ENCODE measurements at places on chromosomes 16 and 17.
A peak's percentile ranks its signal among the peaks of the same experiment; 100 is the strongest.

- no peak for DNase-seq
Observed at GRCh38 chr16:31229501-31229900, 12.6 kb upstream of the PYDC1 start.

- DNase-seq: peak; percentile 99
Observed at GRCh38 chr16:381789-382717, at the start of gene PGAP6. Gene PGAP6, minus strand, starts transcription at chr16:381978. Its CDS starts 157 bp downstream, at chr16:381821.

DNA sequence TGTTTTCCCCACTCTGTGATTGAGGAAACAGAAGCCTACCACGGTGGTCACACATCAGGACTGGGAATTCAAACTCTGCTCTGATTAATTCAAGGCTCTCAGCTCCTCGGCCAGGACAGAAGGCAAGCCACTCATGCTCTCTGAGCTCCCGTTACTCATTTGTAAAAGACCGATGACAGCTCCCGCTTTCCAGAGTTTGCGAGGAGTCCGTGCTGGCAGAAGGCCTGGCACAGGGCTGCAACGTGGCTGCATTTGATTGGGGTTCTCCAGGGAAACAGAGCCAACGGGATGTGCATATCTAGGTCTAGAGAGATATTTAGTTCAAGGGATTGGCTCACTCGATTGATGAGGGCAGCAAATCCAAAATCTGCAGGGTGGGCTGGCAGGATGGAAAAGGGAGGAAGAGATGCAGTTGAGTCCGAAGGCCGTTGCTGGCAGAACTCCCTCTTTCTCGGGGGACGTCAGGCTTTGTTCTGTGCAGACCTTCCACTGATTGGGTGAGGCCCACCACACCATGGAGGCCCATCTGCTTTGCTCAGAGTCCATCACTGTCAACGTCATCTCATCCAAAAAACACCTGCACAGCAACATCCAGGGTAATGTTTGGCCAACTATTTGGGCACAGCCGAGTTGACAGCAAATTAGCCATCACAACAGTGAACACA lies 215.5 kb upstream of the RPL38 start:
- DNase-seq: no peak

- peak; percentile 26 for DNase-seq
Observed at GRCh38 chr17:35372846-35373533, 431 bp downstream of the SLFN11 start.

GRCh38 chr17:69499318-69499717 lies 84.8 kb downstream of the MAP2K6 start:
- DNase-seq: no peak

DNA sequence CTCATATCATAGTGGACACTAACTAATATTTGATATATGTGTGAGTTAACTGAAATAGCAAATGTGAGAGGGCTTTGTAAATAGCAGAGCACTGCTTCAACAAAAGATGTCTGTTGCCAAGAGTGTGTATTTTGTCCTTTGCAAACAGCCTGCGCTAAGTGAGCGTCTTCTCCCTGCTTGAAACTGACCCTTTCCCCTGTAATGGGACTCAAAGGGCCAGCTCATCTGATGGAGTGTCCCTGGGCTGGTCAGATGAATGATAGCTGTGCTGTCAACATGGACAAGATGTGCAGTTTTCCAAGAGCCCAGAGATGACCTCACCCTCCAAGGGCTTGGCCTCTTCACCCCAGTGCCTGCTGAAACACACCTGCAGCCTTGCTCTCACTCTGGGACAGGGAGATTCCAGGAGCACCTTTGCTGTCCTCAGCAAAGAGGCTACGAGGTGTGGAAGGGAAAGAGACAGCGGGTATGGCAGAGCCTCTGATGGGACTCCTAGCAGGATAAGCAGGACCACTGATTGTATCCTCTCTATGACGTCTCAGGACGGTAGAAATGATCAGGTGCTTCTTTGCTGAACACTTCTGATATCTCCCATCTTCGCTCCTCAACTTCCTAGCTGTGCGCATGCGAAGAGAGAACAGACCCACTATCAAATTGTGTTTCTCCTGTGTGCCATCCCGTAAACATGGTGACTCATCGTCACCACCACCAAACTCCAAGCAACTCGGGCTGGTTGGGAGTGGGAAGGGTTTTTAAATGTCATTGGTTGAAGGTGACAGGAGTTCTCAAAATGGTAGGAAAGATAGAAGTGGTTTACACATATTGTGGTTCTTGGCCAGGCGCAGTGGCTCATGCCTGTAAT lies 35.8 kb upstream of the TBX2 start:
- no peak for DNase-seq

DNA sequence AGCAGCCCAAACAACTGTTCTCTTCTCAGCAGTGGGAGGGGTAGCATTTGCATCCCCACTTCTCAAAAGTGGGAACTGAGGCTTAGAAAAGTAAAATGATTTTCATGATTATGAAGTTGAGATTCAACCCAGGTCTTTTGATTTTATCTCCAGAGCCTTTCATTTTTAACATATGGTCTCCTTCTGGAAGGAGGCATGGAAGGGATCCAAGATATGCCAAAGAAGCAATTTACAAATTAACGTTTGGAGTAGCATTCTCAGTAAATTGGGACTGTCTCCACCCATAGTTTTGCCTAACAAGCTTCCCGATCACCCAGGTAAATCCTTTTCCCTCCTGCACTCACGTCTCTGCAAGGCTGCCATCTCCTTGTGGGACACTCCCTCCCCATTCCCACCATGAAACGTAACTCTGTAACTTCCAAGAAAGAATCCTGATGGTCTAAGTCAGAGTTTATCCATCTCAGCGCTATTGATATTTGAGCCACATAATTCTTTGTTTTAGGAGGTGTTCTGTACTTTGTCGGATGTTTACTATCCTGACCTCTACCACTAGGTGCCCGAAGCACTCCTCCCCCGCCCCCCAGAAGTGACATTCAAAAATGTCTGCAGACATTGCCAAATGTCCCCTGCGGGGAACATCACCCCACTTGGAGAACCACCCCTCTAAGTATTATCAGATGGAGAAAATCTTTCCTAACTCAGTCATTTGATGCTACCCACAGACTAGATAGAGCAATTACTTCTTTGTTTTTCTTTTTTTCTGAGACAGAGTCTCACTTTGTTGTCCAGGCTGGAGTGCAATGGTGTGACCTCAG lies 32.9 kb upstream of the NFAT5 start:
- DNase-seq: no peak

DNA sequence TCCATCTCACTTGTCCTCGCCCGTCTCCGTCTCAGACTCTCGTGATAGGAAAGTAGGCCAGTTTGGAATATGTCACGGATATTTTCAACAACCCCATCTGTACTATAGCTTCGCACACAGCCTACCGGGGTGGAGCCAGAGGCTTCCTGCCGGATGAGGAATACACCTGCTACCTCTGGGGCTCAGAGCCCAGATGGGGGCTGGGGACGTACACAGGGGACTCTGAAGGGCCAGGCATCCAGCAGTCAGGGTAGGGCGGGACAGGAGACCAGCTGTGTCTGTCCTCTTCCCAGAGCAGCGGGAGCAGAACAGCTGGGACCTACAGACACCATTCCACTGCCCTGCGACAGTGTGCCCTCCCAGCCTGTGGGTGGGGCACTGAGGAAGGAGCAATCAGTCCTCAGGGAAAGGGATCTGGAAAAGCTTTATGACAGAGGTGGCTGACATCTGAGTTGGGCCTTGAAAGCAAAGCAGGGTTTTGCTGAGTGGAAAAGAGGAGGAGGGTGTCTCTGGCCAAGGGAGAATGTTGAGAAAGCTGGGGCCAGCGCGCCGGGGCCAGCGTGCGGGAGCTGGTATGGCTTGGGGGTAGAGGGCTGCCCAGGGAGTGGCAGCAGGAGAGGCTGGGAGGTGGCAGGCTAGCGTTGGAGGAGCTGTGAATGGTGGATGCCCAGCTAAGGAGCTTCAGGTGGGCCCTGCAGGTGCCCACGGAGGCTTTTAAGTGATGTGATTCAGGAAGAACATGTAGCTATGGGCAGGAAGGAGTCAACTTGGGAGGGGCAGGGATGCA lies 11.5 kb upstream of the SRCIN1 start:
- no peak for DNase-seq

GRCh38 chr17:4858068-4858881 lies 25.1 kb downstream of the MINK1 start:
- no peak for DNase-seq

DNA sequence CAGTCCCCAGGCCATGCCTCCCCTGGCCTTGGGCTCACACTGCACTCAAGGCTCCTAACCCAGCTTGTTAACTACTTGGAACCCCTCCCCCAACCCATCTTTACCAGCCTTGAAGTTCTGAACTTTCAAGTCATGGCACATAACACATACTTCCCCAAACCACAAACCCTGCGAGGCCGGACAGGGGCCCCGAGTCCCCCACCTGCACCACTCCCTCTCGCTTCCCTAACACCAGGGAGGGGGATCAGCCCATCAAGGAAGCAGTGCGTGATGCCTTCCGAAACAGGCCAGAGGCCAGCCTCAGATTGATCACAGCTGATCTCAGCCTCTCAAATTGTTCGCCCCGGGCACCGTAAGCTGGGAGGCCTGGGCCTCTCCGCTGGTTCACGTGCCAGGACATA lies 3.0 kb upstream of the NLRC3 start:
- no peak for DNase-seq

DNA sequence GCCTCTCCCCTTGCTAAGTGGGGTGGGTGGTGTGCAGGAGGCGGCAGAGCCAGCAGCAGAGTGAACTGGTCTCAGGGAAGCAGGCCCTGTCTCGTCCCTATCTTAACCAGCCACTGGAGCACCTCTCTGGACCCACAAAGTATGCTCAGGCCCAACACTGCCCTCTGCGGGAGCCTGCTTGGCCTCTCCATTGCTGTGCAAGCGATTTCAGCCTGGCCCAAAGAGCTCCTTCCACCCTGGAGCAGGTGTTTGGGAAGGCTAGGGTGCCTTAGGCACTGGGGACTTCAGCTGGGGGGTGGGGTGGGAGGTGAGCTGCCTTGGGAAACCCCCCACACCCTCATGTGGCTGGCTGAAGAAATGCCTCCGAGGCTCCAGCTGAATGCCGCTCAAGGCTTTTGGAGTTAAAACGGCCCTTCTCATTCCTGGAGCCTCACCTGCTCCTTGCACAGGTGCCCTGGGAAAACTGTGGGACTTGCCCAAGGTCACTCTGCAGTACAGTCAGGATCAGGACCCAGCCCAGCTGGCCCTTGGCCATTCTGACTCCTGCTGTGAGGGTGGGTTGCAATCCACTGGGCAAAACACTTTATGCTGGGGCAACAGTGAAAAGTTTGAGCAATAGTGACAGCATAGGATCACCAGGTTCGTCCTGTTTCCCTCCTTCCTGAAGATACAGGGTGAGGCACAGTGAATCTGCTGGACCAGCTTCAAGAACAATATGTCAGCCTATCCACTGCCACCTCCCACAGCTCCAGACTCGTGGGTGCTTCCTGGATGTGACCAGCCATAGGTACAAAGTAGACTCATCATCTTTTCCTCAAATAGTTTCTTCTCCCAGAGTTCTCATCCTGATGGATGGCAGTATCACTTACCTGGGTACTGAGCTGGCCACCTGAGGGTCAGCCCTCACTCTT lies 5.9 kb upstream of the UBE2O start:
- DNase-seq: peak; percentile 78

- DNase-seq: no peak
Observed at GRCh38 chr17:21548236-21548635, 144.1 kb upstream of the KCNJ18 start.

DNA sequence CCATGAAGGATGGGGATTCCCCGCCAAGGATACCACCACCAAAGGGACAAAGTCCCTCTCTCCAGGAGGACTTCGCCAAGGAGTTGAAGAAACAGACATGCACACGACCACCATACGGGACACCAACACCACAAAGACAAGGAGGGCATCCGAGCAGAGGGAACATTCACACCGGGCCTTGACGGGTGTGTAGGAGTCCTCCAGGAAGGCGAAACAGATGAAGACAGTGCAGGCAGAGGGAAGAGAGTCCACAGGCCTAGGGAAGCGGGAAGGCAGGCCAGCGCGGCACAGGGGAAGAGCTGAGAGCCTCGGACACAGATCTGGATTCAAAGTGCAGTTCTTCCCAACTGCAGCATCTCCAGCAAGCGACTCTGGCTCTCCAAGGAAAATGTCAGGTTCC lies 10.8 kb downstream of the COTL1 start:
- no peak for DNase-seq

GRCh38 chr16:1105888-1106620 lies 10.0 kb upstream of the C1QTNF8 start:
- peak; percentile 80 for DNase-seq

DNA sequence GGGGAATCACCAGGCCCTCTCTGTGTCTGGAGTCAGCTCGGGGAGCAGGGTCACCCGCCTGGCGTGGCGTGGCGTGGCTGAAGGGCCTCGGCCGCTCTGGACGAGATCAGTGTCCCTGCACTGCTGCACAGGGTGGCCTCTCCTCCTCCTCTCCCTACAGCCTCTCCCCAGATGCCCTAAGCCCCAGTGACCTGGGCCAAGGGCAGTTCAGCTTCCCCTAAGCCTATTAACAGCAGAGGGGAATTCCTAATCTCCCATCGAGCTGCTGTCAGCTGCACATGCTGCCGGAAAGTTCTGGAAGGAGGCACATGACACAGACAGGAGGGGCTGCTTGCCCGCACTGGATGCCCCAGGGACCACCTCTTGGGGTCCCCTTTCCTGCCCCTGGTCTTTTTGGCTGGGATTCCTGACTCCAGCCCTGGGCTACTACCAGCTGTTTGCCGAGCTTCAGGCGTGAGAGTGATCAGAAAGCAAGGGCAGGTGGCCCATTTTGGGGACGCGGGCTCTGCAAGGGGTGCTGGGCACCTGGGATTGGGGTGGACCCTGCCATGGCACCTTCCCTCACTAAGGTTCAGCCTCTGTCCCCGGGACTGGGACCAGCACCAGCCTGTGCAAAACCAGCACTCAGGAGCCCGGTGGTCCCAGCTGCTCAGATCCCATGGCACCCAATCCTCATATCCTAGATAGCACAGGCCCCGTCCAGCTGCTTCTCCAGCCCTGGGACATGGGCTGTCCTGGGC lies 794 bp downstream of the PDE6G start:
- DNase-seq: no peak

DNA sequence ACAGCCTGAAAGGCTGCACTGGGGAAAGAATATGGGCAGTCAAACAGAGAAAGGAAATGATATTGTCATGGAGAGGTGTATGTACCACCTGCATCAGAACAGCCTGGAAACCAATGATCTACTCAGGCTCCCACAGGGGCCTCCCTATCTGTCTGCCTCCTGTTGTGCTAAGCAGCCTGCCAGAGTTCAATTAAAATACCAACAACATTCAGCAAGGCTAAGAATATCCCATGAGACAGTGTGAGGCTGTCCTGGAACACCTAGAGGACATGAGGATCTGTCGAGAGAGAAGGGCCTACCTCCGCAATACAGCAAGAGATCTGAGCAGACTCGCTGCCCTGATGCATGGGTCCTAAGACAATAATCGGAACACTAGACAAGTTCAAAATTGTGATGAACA lies 8.4 kb downstream of the FXR2 start:
- DNase-seq: no peak

GRCh38 chr17:6660805-6661463 lies 9.4 kb downstream of the C17orf100 start:
- peak; percentile 74 for DNase-seq

DNA sequence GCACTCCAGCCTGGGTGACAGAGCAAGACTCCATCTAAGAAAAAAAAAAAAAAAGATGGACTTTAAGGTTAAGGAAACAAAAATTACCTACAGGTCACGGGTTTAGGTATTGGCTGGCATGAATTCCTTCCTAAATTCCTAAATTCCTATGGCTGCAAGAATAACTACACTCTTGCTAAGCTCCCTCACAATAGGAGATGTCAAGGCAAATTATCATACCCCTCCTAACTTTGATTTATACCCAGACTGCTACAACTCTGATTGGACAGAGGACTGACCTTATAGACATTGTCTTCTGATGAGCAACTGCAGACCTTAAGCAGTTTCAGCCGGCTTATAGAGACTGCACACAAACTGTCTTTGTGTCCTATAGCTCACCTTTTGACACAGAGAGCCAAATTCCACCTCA lies 25.1 kb upstream of the TMC7 start:
- no peak for DNase-seq

All from GM20000 (cell line).